Ascending aorta (tissue), 2 donors: ENCODE measurements at places on chromosomes 4 and X. TPM values are rescaled to one million over a fixed set of nuclear protein-coding genes. Genes with fewer than 3 reads are reported as not detected.

The SULT1E1 gene
- total RNA-seq = not detected

The SPON2 gene
- total RNA-seq = 14.0 TPM

The FRG2 gene
- total RNA-seq = not detected

The TMEM31 gene
- not detected for total RNA-seq

The FABP2 gene
- total RNA-seq = not detected

The TLR8 gene
- total RNA-seq = 0.53 TPM

The CXCL1 gene
- 18.0 TPM for total RNA-seq
